Hindlimb muscle (tissue), 1 donor: ENCODE measurements at places on chromosomes 1 and 21.

GRCh38 chr1:62508187-62508758, 71.4 kb downstream of the USP1 start:
- DNase-seq, result peak; percentile 57

GRCh38 chr21:46057710-46058241, 40.1 kb upstream of the COL6A2 start:
- no peak for DNase-seq

DNA sequence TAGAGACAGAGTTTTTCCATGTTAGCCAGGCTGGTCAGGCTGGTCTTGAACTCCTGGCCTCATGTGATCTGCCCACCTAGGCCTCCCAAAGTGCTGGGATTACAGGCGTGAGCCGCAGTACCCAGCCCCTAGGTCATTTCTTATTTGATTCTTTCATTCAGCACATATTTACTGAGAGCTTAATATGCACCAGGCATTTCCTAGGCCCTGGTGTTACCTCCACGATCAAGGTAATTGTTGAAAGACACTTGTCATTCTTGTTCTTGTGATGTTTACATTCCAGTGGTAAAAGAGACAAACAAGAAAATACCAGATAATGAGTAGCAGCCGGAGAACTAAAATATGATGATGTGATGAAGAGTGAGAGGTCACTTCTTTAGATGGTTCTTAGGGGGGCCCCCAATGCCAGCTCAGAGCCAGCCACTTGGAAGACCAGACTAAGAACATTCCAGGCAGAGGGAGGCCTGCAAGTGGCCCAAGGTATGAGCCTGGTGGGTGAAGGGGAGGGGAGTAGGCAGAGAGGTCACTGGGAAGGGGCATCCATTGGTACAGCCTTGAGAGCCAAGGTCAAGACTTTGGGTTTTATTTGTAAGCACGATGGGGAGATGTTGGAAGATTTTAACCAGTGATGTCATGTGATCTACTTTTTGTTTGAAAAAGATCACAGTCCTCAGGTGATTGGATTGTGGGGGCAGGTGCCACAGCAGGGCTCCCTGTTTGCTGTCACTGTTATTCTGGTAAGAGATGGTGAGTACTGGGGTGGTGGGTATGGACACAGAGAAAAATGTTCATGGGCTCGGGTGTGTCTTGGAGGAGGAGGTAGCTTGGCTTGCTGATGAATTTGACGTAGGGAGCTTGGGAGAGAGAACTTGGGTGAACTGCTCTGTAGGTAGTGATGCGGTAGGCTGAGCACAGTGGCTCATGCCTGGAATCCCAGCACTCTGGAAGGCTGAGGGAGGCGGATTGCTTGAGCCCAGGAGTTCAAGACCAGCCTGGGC, 18.7 kb downstream of the UBE2Q1 start:
- no peak for DNase-seq

DNA sequence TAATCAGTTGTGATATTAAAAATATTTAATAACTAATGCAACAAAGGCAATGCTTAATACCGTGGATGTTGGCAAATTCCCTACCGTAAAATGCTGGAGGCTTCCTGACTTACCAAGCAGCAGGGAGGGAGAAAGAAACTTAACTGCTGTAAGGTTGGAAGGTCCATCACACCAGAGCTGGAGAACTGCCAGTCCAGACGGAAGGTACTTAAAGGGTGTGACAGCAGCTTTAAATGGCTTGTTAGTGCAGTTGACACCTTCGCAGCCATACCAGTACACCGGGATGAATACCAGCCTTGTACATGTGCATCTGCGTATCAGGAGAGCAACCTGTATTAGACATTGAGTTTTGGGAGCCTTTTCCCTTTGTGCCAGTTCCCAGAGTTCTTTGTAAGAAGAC, 269.5 kb upstream of the NCAM2 start:
- DNase-seq, result no peak

GRCh38 chr1:186628910-186629309, 51.3 kb downstream of the PTGS2 start:
- DNase-seq, result no peak

GRCh38 chr1:8780405-8780804, 37.0 kb downstream of the RERE start:
- DNase-seq, result no peak

DNA sequence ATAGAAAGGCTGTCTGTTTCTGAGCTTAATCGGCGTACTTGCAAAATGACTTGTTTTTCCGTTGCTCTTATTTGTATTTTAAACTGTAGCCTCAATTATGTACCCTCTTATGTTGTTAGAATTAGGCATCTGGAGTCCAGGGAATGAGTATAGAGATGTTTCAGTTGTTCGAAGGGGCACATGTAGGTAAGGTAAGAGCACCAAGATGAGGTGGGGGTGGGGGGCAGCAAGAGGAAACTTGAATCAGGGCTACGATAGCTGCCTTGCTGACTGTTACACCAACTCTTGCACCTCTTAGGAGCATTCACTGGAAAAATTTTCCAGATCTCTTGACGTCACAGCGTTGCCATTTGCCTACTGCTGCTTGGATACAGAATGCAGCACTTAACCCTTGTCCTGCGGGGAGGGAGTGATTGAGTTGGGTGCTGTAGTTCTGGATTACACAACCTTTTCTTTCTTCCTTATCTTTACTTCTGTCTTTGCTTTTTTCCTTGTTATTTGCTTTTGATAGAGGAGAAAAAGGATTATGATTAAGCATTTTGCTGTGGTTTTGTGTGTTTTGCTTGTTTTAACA, 3.2 kb downstream of the ATP1B1 start:
- DNase-seq, result no peak

DNA sequence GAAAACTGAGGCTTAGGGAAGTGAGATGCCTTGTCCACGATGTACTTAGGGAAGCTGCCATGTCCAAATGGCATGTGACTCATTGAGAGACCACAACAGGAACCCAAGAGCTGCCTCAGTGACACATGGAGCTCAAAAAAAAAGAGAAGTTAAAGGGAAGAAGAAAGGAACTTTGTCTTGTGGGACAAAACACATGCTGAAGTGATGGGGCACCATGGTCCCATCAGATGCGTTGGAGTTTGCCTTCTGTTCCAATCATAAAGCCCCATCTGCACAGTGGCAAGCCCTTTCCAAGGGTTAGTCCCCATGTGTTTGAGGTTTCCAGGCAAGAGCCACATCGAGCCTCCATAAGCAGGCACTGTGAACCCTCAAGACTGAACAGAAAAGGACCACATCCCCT, 8.0 kb downstream of the MED8 start:
- no peak for DNase-seq

DNA sequence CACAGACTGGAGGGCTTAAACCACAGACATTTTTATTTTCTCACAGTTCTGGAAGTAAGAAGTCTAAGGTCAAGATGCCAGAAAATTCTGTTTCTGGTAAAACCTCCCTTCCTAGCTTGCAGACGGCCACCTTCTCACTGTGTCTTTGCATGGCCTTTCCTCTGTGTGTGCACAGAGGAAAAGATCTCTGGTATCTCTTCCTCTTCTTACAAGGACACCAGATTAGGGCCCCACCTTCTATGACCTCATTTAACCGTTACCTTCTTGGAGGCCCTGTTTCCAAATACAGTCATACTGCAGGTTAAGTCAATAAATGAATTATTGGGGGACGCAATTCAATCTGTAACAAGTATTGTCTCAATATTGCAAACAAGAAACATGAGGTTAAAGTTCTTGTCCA, 63.0 kb upstream of the PRDX6 start:
- no peak for DNase-seq

DNA sequence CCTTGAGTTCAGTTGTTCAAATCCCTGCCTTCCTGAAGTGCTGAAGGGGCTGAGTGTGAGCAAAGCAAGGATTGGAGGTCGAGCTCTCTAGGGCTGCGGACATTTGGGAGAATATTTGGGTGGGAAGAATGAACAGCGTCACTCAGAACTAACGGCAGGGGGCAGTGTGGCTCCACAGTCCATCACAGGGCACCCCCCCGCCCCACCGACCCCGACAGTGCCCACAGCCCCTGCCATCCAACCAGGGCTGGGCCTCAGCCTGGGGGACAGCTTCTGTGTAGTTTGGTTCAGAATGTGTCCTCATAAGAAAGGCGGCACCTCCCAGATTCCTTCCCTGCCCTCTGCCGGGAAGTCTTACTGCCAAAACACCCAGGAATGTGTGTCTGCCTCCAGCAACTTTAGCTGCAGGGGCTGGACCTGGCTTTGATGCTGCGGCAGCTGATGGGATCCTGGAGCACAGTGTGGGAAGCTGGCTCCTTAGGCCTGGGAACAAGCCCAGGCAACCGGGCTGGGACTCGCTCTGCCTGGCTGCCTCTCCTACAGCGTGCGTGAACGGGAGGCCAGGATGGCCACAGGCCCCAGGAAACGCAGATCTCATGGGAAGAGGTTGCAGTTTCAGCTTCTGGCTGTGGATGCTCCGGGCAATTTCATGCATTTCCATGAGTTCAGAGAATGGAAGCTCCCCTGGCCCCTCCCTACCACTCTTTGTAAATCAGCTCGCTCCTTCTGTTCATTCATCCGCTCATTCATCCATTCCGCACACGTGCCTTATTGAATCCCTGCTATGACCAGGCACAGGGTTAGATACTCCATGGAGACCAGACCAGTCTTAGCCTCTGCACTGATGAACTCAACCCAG, 104.9 kb upstream of the TMPRSS2 start:
- DNase-seq, result peak; percentile 92
